Stimulated activated CD4-positive, alpha-beta T cell treated with anti-CD3 and anti-CD28 coated beads, Interleukin-1b, Interleukin-23, amount 100 ng/mL, for 1 hour (primary cell): ENCODE measurements at places on chromosomes 2 and 18.

GRCh38 chr2:216942465-216942864 lies 82.6 kb upstream of the TNP1 start:
- no peak for DNase-seq

- no peak for DNase-seq
These were observed at the start of gene MERTK for GRCh38 chr2:111897924-111898702. Gene MERTK, plus strand, starts transcription at chr2:111898607. Its CDS starts 129 bp downstream, at chr2:111898736.

GRCh38 chr2:120257522-120257921 lies 4.9 kb downstream of the RALB start:
- no peak for DNase-seq

- no peak for DNase-seq
These were observed 13.1 kb downstream of the TGIF1 start for GRCh38 chr18:3463051-3463450.

DNA sequence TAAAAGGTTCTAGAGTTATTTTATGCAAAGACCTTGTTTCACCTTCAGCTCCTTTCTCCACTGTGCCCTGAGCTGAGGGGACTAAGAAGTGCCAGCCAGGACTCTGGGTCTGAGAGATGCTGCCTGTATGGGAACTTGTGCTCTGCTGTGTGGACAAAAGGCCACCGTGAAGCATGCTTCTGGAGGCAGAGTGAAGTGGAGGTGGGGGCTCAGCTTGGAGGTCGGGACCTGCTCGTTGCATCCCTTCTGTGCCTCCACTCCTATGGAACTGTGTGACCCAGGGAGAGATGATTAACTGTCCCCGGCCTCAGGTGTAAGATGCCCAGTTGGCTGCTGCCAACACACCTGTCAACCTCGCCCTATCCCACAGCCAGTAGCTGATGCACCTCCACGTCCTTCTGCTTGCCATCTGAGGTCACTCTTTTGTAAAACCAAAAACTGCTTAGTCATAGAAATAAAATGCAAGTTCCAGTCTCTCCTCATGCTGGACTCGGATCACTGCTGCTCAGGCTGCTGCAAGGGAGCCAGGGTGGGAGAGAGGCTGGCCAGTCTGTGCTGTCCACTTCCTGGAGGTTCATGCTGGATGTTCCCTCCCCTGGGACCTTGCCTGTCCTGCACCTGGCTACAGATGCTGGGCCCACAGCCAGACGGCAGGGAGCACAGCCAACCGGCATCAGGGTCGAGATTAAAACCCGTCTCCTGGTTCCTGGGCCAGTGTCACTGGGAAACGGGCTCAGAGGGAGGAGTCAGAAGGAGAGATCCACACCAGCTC lies 113.2 kb downstream of the ACKR3 start:
- no peak for DNase-seq

- no peak for DNase-seq
These were observed 17.7 kb upstream of the ATG16L1 start for GRCh38 chr2:233233618-233234230.

GRCh38 chr2:189860161-189860560 lies 75.9 kb downstream of the PMS1 start:
- no peak for DNase-seq

DNA sequence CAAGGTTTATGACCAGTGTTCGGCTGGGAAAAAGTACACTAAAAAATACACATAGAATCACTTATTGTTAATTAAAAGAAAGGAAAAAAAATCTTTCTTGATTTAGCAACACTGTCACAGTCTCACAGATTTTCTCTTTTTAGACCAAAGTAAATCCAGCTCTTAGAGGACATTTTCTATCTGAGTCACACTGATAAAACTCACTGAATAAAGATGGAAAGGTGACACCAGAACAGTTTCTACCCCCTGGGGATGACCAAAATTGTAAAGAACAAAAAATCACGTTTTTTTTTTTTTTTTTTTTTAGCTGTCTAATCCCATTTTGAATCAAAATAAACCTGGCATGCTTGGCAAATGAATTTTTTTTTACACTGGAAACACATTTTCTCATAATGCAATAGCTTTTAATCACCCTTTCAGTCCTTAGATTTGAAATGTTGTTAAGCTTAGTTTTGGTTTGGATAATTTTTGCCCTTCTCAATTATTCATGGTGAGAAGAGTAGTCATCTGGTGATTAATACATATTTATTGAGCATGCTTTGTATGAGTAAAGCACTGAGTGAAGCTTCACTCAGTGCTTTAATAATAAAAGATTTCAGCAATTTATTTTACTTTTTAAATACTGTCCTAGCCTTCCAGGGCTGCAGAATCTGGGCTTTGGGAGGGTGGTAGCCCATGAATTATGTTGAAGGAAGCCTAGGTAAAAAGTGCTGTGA lies 886.3 kb downstream of the SLC4A3 start:
- DNase-seq, result no peak

DNA sequence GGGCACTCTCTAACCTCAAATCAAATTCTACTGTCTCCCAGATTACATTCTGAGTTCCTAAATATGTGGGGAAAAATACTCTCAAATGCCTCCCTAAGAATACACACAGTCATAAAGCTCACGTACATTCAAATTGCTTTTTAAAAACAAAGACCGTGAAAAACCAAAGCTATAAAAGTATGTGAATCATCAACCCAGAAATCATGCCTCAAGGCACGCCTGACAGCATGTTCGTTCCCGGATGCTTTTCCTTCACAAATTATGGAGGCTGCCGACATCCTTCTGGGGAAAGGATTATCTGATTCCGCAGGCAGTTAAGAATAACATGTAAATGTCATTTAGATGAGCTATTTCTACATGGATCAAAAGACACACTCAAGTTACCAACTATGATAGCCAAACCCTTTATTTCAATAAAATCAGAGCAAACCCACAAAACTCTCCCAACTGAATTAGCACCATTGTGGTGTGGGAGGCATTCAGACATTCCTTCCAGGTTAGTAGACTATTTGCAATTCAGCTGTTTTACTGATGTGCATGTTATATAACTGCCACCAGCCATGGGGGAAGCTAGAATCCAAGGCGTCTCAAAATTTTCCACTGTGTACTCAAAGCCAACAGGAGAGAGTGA lies 398.2 kb upstream of the TRIB2 start:
- DNase-seq, result no peak

- no peak for DNase-seq
These were observed 280.9 kb upstream of the STON1 start for GRCh38 chr2:48249025-48249424.

GRCh38 chr2:157934684-157935377 lies 58.7 kb upstream of the ACVR1 start:
- no peak for DNase-seq

DNA sequence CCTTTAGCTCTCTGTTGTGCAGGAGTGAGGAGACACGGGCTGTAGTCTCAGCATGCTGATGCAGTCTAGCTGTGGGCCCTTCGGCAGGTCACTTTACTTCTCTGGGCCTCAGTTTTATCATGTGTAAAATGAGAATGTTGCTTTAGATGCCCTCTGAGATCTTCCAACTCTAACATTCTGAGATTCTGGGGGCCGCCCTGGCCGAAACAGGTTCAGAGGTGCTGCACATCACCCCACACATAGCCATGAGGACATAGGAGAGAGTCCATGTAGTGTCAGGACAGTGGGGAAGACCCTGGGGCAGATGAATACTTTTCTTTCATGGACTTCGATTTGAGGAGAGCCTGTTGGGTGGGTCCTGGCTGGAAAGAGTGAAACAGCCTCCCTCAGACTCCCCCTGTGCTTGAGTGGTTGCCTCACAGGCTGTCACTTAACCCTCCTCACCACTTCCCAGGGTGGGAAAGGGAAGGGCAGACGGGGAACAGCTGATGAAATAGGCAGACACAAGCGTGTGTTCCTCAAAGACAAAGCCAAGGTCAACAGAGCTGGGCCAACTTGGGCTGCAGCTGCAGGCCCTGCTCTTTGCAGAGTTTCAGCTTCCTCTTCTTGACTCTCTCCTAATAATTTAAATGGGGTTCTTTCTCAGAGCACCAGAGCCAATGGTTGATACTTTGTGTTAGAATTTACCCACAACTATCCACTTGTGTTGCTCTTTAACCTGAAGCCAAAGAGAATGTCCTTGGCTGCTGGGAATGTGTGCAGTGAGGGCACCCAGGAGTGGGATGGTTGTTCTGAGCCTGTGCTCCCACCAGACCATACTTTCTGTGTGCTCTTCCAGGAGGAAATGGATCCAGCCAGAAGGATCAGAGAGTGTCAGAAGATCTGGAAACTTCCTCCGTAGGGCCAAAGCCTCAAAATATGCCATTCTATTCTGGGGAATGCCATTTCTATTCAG lies 14.7 kb upstream of the MRPL33 start:
- DNase-seq, result no peak

GRCh38 chr2:12232876-12233275 lies 483.9 kb upstream of the TRIB2 start:
- DNase-seq, result no peak

- no peak for DNase-seq
These were observed 46.2 kb downstream of the PARD6G start for GRCh38 chr18:80200932-80201672.

DNA sequence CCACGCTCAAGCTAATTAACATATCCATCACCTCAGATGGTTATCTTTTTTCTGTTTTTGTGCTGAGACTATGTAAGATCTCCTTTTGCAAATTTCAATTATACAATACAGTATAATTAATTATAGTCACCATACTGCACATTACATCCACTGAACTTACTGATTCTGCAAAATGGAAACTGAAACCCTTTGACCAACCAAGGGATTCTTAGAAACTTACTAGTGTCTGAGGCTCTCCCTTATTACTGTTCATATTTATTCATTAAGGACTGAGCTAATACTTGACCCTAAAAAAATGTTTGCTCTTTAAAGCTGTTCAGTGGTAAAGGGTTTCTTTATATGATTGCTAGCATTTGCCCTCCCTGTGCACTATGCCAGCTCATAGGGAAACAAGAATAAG lies 50.7 kb downstream of the ADAM23 start:
- no peak for DNase-seq

GRCh38 chr2:212078103-212078502 lies 460.5 kb downstream of the ERBB4 start:
- no peak for DNase-seq

- no peak for DNase-seq
These were observed 134.5 kb downstream of the NAPG start for GRCh38 chr18:10660179-10660884.

DNA sequence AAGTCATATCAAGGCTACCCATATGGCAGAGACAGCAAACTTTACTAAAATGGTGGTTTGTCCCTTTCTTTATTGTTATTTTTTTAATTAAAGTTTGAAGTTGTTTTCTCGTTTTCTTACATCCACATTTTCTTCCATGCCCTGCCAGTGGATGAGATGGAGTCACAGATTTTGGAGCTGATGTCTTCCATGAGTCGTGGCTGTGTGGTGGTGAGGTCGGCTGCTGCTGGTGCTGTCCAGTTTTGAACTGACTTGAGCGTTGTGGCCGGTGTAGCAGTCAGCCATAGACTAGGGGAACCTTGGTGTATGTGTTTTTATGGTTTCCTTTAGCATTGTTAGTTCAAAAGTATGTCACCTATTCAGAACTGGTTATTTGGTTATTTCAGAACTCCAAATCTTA lies 182.8 kb downstream of the SH3RF3 start:
- no peak for DNase-seq

- DNase-seq, result no peak
These were observed 73.1 kb downstream of the RTN4 start for GRCh38 chr2:54977149-54977548.

DNA sequence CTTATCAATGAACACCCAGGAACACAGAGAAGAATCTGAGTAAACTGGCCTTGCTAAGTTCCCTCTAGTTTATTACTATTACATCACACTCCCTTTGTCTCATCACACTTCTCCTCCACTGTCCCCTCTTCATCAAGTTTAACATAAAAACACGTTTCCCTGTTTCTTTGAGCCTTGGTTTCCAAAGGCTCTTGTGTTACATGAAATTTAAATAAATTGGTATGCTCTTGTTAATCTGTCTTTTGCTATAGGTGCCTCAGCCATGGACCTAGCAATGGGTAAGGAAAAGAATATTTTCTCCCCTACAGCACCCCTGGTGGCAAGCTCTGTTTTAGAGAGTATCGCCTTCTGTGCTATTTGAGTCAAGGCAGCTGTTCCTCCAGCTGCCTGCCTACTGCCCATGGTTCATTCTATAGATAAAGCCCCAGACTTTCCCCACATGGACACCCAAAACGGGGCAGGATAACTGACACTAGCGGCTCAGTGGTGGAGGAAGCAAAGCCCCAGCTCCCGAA lies 31.8 kb downstream of the TGIF1 start:
- no peak for DNase-seq

DNA sequence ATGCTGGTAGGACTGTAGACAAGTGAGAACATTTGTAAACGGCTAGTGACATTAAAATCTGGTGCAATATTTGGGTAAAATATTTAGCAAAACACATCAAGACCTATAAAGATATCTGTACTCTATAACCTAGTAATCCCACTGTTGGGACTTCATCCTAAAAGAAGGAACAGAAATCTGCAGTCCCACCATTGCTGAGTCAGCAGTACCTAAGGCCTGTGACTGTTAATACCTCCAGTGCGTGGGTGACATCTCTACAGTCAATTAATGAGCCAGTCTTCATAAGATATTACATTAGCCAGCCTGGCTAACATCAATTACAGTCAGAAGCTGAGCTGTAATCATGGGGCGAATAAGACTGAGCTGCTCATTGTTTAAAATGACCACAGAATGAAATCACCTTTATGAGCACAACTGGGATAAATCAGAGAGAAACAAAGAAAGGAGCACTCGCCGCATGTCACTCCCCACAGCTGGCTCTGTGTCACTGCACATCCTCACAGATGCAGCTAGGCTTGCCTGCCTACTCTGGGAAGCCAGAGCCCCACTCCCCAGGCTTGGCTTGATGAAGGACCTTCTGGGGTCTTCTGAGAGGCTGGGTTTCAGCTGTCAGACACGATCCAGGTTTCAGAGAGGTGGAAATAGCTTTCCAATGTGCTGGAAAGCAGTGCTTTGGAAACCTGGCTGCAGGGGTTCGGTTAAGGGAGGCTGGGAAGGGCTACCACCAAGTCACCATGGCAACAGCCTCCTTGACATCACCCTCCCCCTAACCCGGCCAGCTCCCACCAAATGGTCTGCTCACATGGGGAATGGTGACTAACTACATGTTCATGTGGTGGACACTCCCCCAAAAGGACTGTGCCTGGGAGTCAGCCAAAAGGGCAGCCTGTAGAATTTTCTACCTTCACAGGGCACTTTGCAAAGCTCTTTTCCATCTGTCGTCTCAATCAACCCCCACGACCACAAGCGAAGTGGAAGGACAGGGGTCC lies 145.0 kb downstream of the ZBTB7C start:
- no peak for DNase-seq

- DNase-seq, result no peak
These were observed 127.3 kb downstream of the HDAC4 start for GRCh38 chr2:239273280-239274234.

GRCh38 chr2:109439390-109439786 lies 174.4 kb downstream of the SEPTIN10 start:
- DNase-seq, result no peak
